Activated CD8-positive, alpha-beta memory T cell treated with anti-CD3 and anti-CD28 coated beads for 1 hour (primary cell): ENCODE measurements at places on chromosomes 5 and 9.

DNA sequence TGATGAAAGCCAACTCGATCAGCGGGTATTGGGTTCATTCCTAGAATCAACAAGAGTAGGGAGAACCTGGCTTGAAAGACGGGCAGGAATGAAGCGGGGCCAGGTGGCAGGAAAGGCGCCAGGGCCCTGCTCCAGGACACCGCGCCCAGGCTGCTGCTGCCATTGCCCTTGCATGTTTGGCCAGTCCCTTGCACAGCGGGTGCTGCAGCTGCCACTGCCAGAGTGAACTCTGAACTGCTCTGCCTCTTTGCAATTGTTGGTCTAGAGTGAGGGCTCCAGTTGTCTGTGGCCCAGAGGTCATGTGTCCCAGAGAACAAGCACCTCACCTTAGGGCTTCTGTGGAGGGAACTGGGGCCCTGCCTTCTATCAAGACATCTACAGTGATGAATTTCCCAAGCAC, 24.0 kb upstream of the CARTPT start:
- DNase-seq: no peak

DNA sequence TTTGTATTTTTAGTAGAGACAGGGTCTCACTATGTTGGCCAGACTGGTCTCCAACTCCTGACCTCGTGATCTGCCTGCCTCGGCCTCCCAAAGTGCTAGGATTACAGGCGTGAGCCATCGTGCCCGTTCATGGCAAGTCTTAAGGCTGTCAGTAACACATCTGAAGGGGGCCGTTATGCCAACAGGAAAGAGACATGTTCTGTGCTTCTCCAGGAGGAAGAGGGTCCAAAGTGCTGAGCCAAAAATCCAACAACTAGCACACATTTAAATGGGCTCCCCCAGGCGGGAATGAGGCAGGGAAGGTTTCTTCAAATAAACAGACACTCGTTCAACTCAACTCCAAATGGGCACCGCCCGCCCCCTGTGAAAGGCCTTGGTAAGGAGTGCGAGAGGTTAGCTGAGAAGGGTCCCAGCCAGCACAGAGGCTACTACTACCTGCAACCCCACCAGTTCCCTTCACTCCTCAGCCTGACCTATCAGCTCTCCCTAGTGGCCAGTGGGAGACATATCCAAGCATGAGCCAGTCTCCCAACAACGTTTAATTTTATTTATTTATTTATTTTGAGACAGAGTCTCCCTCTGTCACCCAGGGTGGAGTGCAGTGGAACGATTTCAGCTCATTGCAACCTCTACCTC, 84.1 kb upstream of the DMRT1 start:
- no peak for DNase-seq

DNA sequence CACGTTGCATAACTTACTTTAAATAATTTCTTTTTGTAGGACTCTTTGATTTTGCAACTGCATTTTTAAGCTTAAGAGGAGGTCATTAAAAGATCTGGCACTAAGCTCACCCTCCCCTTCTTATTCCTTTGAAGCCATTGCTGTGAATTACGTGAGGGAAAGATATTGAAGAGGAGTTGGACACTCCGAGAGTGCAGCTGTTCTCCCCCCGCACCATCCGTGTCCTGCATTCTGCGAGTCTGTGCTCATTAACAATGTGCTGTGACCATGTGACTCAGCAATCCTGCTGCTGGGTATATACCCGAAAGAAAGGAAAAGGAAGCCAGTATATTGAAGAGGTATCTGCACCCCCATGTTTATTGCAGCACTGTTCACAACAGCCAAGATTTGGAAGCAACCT, 40.0 kb downstream of the NXNL2 start:
- DNase-seq: no peak

GRCh38 chr9:85013703-85014102, 344.2 kb downstream of the NTRK2 start:
- no peak for DNase-seq

- DNase-seq: no peak
These were observed 272.0 kb downstream of the ARHGAP26 start for GRCh38 chr5:143041972-143042770.

- no peak for DNase-seq
These were observed 5.1 kb upstream of the ERGIC1 start for GRCh38 chr5:172828911-172829431.

GRCh38 chr5:174609116-174609515, 115.3 kb upstream of the MSX2 start:
- DNase-seq: no peak
